ENCODE measurements at places on chromosomes 2 and 18. TPM values are rescaled to one million over a fixed set of nuclear protein-coding genes. Genes with fewer than 3 reads are reported as not detected.

RNU2-63P gene
- polyA plus RNA-seq: not detected

TTR gene
- 0.44 TPM for polyA plus RNA-seq

CTLA4 gene
- 0.62 TPM for polyA plus RNA-seq

CCDC74A gene
- 2.4 TPM for polyA plus RNA-seq

TRPM8 gene
- polyA plus RNA-seq: not detected

SPDYA gene
- polyA plus RNA-seq: 1.2 TPM

IL36G gene
- polyA plus RNA-seq: 0.36 TPM

PLA2R1 gene
- polyA plus RNA-seq: 1.1 TPM
